ENCODE measurements at places on chromosomes 5 and 9.

- no peak for DNase-seq
Observed at GRCh38 chr5:160390787-160391696, 8.8 kb downstream of the FAM200C start.

- DNase-seq = no peak
Observed at GRCh38 chr9:15086778-15087324, 176.6 kb upstream of the FREM1 start.

DNA sequence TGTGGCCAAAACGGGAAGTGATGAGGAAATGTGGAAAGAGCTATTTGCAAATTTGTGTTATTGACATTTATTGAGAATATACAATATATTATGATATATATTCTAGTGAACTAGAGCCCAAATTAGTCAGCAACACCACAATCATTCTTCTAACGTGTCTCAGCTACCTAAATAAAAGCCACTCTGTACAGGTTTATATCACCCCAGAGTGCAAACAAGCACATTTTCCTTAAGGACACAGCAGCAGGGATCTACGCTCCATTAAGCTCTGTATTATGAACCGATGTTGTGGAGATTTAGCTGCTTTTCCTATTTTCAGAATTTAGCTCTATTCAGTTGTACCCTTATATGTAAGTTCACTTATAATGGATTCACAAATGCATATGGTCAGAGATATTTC is 77.9 kb downstream of the CDH18 start:
- DNase-seq = no peak

DNA sequence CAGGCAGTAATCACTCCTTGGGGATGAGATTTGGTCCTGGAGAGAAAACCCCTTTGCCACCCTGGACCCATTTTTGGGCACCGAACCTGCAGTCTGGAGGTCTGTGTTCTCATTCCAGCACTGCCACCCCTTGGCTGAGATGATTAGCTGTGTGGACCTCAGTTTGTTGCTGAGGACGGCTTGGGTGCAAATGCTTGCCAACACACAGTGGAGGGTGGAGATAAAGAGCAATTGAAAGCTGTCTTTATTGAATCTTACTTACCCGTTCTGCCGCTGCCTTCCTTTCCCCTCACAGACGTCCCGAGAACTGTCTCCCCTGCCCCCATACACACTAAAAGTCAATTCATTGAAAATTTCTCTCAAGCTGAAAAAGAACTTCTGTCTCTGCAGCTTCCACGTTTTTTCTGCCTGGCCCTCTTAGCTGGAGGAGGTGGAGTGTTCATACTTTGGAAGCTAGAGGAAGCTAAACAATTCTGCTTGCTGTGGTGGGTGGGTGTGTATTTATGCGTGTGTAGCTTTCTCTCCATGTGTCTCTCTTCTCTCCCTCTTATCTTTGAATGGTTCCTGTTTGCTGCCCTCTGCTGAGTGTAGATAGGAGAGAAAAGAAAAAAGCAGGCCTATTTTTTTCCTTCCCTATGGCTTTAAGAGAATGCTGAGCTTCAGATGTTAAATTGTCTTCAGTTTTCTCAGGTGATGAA is 6.6 kb downstream of the GALNT10 start:
- DNase-seq = no peak

GRCh38 chr9:137778914-137779313 is 98.7 kb upstream of the CACNA1B start:
- DNase-seq = no peak

- DNase-seq = no peak
Observed at GRCh38 chr5:522899-523440, 1.3 kb downstream of the SLC9A3 start.

GRCh38 chr5:170508660-170509347 is 5.0 kb downstream of the KCNIP1 start:
- no peak for DNase-seq

DNA sequence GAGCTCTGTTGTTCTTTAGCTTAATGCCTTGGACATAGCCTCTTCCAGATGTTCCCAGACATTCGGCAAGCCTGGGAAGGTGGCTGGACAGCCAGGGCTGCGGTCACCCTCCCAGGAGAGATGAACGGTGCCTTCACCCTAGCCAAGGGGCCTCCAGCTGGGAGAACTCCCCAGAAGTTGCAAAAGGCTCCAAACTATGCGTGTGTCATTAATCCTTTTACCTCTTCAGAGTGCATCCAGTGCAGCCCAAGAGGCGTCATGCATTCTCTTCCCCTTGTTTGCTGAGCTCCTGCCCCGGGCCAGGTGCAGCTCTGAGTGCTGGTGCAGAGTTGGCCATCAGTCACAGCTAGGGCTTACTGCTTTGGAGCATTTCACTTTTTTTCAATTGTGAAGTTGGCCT is 22.8 kb downstream of the HMCN2 start:
- DNase-seq = no peak

DNA sequence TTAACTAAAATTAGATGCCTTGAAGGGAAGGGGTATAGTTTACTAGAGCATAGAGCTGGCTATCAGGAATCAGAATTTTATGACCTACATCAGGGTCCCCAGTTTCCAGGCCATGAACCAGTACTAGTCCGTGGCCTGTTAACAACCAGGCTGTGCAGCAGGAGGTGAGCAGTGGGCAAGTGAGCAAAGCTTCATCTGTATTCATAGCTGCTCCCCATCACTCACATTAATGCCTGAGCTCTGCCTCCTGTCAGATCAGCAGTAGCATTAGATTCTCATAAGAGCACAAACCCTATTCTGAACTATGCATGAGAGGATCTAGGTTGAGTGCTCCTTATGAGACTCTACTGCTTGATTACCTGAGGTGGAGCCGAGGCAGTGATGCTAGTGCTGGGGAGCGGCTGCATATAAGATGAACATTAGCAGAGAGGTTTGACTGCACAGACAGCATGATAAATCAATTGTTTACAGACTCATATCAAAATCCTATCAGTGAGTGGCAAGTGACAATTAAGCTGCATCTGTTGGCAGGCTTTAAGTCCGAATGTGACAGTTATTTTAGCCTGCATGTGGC is 44.6 kb downstream of the TAF11L14 start:
- no peak for DNase-seq

DNA sequence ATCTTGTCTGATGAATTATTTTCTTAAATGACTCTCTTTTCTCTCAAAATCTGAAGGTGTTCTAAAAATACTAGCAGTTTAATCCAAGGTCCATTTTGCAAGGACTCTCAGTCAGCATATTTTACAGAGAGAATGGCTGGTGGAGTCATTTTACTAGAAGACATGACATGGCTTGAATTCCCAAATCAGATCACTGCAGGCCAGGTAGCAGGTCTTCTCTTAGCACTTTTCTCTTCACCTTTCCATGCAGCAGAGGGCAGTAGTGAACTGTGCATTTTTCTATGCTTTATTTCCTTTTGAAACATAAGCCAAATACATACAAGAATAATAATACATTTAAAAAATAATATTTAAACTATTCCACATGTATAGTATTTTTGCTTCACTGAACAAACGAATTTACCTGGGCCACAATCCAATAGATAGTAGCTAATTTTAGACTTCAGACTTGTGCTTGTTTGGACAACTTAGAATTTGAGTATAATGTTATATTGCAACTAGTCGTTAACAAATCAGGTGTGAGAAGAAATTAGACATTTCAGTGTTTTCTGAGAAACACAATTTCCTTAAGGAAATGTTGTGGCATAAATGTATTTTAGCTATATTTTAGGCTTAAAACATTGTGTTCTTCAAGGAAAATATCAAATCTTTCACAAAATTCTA is 289.4 kb upstream of the DAB2 start:
- DNase-seq = peak; percentile 23
